ENCODE measurements at places on chromosomes 3 and 15.

DNA sequence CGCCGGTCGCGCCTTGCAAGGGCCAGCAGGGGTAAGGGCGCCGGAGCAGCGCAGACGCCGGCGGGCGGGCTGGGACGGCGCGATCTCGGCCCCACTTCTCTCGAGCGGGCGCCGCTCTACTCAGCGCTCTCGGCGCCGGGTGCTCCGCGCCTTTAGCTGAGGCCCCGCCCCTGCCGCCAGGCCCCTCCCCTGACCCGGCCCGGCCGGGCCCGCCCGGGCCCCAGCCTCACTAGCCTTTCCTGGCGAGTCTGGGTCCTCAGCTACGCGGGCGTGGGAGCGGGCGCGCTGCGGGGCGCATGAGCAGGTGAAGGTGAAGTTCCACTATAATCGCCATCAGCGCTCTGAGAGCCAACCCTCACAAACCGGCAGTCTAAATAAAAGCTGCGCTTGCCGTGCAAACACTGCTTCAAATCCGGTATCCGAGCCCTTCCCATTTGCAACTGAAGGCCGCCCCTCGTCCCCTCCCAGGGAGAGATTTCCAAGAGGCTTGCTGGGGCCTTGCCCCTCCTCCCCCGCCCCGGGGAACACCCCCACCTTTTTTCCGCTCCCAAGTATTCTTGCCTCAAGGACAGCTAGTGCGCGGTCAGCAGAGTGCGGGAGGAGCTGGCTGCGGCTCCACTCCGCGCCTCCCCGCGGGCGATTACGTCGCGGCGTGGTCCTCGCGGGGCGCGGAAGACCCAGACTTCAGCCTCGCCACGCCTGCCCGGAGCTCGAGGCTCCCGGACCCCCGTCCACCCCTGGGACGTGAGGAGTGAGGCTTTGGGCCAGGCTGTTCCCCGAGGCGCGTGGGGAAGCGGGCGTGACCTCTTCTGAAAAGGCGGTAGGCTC is at the start of gene RPP25:
RPP25 (minus strand) TSS at position 125 of the 828 bp plus-strand sequence. CDS start 189 bp downstream, outside the sequence.
- peak; percentile 69 for DNase-seq

DNA sequence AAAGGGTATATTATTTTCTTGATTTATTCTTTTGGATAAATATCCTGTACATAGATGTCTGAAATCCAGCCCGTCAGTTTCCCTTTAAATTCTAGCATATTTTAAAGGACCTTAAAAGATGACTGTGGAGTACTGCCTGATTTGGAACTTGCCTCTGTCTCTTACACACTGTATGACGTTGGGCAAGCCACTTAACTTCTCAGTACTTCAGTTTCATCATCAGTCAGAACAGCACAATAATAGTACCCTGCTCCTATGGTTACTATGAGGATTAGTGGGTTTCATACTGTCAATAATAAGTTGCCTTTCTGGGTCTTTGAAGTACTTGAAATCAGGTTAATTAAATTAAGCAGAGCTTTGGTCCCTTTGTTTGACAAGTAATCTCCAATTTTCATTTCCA is 374.3 kb downstream of the TIGIT start:
- DNase-seq, result no peak

GRCh38 chr3:11819146-11819689 is 27.5 kb downstream of the TAMM41 start:
- DNase-seq, result no peak

GRCh38 chr3:102896851-102897621 is 462.2 kb downstream of the ZPLD1 start:
- no peak for DNase-seq

DNA sequence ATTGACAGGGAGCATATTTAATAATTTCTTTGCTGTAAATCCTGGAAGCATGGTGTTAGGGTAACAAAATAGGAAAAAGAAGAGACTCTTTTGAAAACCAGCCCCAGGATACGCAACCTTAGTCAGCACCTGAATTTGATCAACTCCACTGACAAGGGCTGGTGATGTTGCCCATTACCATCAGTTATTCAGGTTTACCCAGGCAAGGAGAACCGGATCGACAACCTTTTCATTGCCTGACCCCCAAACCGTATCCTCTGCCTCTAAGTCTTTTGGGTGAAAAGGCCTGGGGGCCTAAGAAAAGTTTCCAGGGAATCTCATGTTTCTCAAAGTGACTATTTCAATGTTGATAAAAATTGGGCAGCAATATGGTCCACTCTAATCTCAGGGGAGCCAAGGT is 313.3 kb downstream of the KBTBD8 start:
- DNase-seq, result no peak

GRCh38 chr3:122468896-122469533 is 45.7 kb downstream of the KPNA1 start:
- no peak for DNase-seq

GRCh38 chr3:34020170-34020569 is 221.7 kb downstream of the PDCD6IP start:
- no peak for DNase-seq

DNA sequence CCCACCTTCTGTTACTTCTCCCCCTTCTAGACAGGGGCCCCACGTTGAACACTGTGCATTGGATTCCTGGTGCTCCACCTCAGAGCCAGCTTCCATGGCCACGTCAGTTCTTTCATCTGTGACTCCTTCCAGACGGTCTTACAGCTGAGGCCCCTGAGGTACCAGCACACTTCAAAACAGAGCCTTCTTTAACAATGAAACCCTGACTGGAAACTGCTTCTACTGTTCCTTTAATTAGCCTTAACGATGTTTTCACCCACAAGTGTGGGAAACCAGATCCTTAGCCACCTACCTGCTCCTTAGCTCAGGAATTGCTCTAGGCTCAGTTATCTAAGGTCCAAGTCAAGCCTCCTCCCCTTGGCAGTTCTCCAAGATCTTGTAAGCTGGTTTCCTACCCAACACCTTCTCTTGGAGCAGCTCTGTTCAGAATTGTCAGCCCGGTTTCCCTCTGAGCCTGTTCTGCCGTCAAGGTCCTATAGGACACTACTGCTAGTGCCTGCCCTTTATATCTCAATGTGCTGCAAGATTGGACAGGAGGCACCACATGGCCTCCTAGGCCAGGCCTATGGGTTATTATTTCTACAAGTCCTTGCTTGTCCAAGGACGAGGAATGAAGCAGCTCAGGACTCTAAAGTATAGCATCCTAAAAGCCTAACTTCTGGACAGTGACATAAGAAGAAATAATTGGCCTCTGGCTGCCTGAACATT is 80.7 kb downstream of the FMN1 start:
- no peak for DNase-seq

DNA sequence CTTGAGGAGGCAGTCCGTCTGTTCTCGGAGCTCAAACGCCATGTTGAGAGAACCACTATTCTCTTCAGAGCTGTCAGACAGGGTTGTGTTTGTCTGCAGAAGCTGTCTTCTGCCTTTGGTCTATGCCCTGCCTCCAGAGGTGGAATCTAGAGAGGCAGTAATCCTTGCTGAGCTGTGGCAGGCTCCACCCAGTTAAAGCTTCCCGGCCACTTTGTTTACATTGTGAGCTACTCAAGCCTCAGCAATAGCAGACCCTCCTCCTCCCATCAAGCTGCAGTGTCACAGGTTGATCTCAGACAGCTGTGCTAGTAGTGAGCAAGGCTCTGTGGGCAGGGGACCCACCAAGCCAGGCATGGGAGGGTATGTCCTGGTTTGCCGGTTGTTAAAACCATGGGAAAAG is 8.9 kb downstream of the OR5AC2 start:
- no peak for DNase-seq

GRCh38 chr15:33236841-33237509 is 42.5 kb upstream of the FMN1 start:
- DNase-seq, result no peak

DNA sequence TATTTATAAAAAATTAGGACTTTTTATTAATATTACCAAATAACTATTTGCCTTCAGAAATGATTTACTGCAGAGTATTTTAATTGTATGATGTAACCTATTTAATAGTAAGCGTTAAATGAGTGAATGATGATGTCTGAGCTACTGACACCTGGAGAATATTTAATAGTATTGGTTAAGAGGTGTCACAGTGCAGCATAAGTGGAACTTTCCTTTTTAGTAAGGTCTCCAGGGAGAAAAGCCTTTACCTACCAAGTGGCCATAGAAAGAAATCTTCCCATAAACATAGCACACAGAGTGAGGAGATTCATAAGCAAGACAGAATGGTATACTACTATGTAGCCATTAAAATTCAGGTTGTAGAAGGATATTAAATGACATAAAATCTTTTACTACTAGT is 441.7 kb downstream of the TBL1XR1 start:
- no peak for DNase-seq

DNA sequence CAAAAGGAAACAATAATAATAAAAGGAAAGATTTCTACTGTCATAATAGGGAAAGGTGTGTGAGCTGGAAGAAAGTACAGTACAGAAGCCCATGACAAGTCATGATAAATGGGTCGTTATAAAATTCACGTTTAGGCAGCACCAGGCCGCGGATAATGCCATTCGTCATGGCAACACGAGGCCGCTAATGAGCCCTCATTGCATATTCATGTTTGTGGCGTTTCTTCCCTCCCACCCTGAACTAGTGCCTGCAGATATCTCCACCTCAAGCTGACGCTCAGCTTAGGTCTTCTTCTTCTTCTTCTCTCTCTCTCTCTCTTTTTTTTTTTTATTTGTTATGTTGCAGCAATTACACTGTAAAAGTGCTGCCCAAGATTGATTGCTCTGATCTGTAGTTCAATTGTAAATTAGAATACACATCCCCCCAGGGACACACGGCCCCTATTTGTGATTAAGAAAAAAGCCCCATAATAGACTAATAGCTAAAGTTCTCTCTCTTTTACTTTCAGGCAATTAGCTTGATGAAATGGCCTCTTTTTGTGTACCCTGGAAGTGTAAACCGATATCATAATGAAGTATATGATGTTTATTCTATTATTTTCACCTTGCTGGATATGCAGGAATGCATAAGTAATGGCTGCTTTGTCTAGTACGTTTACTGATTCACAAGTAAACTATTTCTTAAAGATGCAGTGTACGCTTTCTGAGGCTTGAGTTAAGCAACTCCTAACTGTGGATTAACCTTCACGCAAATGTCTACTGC is 61.9 kb upstream of the NR2F2 start:
- no peak for DNase-seq

- DNase-seq, result no peak
These were observed 22.0 kb upstream of the ANXA2 start for GRCh38 chr15:60419753-60420152.

- DNase-seq, result no peak
These were observed 30.7 kb downstream of the TLE3 start for GRCh38 chr15:70067011-70067410.

DNA sequence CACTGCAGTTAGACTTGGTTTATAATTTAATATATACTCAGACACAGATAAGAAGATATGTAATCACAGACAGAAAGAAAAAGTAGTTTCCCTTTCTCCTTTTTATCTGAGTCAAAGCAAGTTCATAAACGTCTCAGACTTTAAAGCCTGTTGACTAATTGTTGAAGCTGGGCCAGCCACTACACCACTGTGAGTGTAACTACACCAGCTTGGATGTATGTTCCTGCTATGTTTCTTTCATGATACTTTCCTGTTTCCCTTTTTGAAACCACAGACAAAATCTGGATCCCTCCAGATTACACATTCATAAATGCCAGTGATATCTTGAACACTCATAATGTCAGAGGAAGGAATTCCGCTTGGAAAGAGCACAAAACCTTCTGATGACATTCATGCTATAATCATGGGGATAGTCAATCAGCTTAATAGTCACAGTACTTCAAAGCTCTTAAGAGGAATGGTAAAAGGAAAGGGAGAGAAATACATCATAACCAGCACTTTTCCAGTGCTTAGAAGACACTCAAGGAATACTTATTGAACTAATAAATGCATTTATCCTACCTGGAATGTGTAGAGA is 32.0 kb downstream of the KCNMB2 start:
- DNase-seq, result no peak

DNA sequence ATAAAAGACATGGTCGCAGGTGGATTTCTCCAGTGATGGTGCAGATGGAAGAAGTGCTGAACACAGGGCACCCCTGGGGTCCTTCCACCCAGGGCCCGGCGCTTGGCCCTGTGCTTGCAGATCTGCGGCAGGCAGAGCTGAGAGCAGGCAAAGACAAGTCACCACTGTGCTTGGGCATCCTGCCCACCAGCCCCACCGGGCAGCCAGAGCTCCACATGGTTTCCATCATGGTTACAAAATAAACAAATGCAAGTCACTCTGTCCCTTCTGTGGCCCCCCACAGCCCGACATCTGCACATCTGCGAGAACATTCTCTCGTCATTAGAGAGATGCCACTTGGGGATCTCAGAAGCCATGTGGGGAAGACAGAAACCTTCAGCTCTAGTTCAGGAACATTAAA is 37.6 kb upstream of the SFMBT1 start:
- DNase-seq, result no peak

GRCh38 chr3:147816752-147817151 is 407.6 kb downstream of the ZIC1 start:
- DNase-seq, result no peak

DNA sequence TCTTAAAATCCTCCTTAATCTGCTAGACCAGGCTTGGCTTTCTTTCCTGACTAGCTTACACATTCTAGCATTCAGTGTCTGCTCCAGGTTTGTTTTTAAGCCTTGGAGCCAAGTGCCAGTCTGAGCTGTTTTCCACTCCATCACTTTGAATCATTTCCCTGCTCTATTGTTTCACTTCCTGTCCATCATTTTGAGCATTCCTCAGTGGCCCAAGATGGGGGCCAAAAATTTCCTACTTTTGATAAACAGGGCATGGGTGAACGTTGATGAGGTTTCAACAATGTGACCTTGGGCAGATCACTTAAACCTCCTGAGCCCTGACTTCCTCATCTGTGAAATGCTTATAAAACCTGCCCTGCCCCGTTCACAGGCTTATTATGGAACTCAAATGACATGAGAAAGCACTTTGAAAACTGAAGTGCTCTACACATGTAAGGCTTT is 4.4 kb downstream of the CYP19A1 start:
- DNase-seq, result no peak

DNA sequence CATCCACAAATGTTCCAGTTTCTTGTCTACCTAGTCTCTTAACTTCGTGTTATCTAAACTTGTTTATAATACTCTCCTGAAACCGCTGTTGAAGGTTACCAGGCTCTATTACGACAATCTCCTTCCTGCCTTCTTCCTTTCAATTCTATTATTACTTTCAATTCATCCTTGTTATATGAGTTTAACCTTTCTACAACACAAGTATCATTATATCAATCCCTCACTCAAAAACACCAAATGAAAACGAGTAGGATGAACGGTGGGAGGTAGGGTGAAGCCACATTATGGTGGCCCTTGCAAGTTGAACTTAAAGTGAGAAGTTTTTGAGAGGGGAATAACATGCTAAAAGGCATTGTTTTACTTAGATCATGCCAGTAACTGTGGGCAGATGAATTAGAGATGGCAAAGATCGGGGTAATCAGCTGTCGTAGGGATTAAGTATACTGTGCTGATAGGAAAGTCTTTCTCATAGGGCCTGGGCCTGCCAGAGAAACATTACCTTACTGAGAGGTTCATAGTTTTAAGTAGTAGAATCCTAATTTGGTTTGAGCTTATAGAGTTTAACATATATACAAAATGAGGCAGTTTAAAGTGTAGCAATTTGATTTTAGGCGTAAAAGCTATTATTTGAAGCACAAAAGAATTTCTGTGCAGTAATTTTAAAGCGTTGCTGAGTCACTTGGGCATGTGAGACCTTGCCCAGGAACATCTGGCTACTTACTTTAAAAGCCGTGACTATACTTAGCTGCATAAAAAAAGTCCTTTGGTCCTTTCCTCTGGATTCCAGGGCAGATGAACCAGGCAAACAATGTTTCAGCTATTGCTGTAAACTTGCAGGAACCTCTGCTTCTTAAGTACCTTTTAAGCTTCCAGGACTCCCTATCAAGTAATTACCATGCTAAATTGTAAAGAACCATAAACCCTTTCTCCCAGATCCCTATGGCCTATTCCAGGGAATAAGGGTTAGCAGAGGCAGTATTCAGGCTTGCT is 3.3 kb upstream of the CEP97 start:
- no peak for DNase-seq

GRCh38 chr3:122668930-122669730 is 11.5 kb upstream of the PARP14 start:
- no peak for DNase-seq

Measured in activated T-cell treated with anti-CD3 and anti-CD28 coated beads for 4 hours (primary cell).